ENCODE measurements at places on chromosomes 6 and 20.

GRCh38 chr6:21536280-21536766, 57.2 kb upstream of the SOX4 start:
- no peak for DNase-seq

- DNase-seq, result peak; percentile 54
Measured at GRCh38 chr6:143337201-143337949, 113.1 kb downstream of the ADAT2 start.

DNA sequence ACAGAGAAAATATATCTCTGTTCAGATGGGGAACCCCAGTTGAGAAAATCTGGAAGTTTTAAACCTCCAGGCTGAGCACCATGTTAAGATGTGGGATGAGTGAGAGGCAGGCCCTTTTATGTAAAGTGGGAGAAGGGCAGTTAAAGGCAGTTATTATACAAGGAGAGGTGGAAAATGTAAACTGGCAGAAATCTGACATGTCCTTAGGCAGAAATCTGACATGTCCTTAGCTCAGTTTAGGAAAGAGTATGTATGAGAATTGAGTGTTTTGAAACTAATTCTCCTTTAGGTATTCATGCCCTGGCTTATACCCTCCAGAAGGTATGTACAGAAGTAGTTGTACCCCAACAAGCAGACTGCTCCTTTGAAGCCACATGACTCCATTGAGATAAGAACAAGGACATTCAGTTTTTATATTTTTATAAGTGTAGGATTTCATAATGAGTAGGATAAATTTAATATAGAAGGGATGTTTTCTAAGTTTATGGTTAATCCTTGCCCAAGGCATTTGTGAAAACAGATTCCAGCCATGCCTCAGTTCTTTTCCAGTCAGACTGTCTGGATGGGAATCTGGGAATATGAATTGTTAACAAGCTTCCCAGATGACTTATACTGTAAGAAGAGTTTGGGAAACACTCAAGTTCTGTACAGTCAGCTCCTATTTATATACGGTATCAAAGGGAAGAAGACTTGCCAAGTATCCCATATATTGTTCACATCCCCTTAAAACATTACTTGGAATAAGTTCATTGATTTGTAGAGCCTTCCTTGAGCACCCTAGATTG, 87.7 kb downstream of the SCAND1 start:
- DNase-seq, result no peak

- no peak for DNase-seq
Measured at GRCh38 chr6:22783931-22784330, 214.6 kb downstream of the HDGFL1 start.

- DNase-seq, result peak; percentile 74
Measured at GRCh38 chr6:157688960-157689599, 134.0 kb upstream of the SNX9 start.

GRCh38 chr6:133887156-133887879, 1.6 kb upstream of the TCF21 start:
- DNase-seq, result no peak

DNA sequence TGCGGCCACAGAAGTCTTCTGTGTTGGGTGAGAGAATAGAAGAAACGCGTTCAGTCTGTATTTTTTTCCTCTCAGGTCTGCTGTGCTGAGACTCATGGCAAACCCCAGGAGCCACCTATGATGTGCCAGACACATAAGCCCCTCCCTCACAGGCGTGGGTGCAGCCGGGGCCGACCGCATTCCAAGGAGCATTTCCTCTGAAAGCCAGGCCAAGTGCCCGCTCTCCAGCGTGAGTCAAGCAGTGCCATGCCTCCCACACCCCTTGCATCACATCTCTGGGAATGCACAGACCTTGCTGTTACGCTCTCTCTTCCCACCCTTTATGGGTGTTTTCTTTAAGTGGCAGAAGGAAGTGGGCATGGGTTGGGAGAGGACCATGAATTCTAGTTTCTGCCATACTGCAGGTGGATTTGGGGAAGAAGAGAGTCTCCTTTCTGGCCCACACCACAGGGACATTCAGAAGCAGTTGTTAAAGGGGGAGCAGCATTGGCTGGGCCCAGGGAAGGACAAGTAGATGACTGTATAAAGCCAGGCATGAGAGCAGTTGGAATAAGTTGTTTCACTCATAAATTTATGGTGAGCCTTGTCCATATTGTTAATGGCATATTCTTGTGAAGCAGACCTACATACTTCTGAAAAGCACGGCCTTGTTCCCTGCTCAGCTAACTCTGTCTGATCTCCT, 37.1 kb upstream of the TFAP2A start:
- no peak for DNase-seq

GRCh38 chr6:86856937-86857563, 80.3 kb upstream of the HTR1E start:
- DNase-seq, result peak; percentile 33

DNA sequence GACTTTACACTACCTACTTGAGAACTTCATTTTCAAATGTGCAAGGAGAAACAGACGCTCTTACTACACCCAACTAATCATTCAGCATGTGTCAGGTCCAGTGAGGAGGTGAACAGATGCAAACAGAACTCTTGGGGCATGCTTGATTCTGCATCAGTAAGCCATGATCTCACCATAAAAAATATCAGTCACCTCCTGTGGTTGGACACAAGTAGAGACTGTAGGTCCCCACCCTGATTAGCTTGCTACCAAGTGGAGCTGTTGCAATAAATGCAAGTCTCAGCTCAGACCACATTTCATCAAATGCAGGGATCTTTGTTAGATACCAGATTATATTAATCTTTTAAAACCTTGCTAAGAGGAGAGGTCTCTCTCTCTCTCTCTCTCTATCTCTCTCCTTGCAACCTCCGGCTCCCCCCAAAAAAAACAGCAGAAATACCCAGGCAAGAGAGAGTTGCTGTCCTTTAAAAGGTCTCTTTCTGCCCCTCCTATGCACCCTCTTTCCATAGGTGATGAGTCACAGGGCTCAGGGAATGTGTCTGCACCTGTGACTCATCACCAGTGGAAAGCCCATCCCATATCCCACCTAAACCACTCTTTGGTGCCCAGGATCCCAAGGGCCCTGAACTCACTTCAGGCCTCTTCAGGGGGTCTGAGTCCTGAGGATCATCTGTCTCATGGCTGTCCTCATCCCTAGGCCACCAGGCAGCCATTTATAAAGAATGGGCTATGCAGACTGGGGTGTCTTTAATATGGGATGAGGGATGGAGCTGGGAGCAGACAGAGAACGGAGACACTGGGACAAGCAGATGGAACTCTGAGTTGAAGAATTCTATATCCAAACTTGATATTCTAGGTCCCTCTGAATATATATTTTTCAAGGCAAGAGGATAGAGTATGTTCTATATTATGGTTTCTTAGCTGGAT, 154.5 kb downstream of the QRSL1 start:
- DNase-seq, result no peak

- no peak for DNase-seq
Measured at GRCh38 chr20:46682063-46682821, 7.0 kb downstream of the TP53RK start.

- no peak for DNase-seq
Measured at GRCh38 chr6:80366714-80367113, 260.2 kb downstream of the BCKDHB start.

GRCh38 chr6:27471365-27472115, 1.4 kb downstream of the ZNF184 start:
- no peak for DNase-seq

DNA sequence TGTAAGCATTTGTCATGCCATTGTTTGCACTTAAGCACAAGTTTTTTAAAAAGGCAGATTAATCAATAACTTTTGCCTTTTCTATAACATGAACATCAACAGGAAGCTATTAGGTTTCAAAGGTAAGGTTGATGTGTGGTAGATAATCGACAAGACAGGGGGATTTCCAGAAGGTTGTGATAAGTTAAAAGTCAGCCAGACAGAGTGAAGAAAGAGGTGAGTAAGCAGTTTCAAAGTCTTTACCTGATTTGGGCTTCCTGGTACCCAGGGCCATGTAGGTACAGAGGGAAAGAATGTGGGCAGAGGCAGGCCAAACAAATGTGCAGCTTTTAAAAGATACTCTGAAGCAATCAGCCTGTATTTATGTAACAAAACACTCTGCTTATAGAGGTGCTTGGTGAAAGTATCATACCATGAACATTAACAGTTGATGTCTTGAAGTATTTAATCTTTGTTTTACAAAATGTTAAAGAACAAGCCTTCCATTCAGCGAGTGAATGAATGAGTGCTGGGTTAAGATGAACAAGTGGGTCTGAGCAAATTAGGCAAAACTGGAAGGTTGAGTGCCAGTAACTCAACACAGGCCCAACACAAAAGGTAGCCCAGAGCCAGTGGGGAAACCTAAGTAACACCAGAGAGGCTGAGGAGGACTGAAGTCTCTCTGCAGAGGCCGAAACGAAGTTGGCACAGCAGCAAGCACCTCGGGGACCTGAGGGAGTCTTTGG, 60.2 kb downstream of the LRRC1 start:
- DNase-seq, result no peak
